ENCODE measurements at places on chromosomes 3 and 15.
A peak's percentile ranks its signal among the peaks of the same experiment; 100 is the strongest.

GRCh38 chr15:41017066-41017735 is 63.9 kb downstream of the CHAC1 start:
- no peak for DNase-seq

- no peak for DNase-seq
Observed at GRCh38 chr3:57661404-57661803, 31.5 kb downstream of the DENND6A start.

DNA sequence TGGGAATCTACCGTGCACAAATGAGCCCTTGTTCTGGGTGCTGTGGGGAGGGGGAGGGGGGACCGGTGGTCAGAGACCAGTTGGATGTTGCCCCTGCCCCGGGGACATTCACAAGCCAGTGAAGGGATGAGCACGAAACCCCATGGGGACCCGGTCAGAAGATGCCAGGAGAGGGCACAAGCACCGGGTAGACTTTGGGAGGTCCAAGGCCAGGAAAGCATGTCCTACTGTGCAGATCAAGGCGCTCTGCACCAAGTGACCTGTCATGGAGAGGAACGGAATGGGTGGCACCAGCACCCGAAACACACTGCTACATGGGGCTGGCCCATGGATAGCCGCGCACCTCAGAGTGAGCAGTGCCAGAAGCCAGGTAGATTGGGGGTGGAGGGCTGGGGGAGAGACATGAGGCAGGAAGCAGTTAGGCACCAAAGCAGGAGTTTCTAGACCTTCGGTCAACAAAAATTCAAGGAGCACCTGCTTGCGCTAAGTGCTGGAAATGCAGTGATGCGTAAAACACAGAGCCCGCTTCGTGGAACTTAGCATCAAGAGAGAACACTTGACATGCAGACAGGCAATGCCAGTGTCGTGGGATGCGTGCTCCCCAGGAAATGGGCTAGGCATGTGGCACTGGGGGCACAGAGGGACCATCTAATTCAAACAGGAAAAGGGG is 99.1 kb downstream of the CPN2 start:
- no peak for DNase-seq

- DNase-seq = no peak
Observed at GRCh38 chr3:127289706-127290575, 2.1 kb upstream of the PRR20G start.

DNA sequence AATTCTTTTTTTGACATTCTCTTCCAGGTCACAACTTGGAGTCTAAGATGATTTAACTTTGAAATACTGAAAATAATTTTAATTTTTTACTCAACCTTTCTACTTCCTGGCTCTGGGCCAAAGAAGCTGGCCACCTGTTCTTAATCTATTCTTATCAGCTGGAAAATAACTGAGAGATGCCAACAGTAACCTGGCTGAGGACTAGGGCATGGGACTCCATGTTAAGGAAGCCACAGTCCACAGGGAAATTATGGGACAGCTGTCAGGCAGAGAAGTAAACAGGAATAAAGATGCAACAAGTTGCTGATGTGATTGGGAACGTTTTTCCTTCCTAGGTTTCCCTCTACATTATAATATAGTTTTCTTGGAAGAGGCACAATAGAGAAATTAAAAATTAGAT is 84.7 kb upstream of the CPNE4 start:
- DNase-seq = no peak

- no peak for DNase-seq
Observed at GRCh38 chr3:47019201-47019600, 39.7 kb downstream of the NBEAL2 start.

GRCh38 chr3:178223876-178224275 is 312.4 kb upstream of the KCNMB2 start:
- no peak for DNase-seq

DNA sequence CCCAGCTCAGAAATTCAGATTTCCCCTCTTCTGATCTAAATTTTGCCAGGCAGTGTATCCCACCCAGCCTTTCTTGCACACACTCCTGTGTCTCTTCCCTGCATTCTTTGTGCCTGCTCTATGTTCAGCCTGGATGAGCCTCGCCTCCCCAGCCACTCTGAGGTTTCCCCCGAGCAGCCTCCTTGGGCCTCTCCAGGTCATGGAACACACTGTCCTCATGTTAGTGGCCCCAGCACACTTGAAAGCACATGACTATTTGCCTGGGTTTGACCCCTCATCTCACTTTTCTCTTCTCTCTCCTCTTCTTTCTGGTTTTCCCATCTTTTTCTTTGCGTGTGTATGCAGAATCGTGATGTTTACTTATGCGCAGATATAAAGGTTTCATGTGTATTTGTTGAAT is 3.1 kb downstream of the THSD4 start:
- no peak for DNase-seq

DNA sequence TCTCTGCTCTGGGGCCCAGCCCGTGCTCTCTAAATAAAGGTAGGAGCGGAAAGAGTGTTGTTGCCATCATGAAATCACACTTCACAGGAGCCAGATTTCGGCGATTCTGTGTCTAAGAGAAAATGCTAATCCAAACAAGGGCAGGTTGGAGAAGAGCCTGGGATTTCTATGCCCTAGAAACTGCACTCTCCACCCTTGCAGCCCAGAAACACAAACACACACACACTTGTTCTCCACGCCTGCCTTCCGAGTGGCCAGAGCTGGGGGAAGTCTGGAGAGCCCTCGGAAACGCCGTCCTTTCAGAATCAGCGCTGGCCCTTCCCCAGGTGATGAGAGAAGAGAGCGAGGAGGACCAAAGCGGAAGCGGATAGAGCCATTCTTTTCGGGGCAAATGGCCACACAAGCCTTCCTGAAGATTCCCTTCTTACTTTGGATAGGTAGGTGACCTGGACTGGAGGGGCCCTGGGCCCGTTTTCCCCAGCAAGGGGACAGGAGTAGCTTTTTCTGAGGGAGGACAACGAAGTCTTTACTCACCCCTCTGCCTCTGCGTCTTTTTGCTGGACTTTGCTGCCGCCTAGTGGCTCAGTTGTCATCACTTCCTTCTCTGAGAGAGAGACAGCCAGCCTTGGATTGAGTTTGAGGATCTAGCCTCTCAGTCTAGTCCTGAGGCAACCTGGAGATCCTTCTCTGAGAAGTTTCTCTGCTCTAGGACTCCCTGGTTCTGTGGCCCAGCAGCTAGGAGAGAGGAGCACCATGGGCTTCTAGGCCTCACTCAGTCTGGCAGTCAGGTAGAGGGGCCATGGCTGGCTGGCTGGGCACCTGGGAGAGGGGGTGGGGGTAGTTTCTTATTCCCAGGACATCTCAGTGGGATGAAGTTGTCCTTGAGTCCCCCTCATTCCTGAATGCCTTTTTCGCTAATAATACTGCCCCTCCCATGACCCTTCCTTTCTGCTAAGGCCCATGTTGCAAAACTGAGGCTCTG is 37.7 kb downstream of the SENP8 start:
- peak; percentile 85 for DNase-seq

- no peak for DNase-seq
Observed at GRCh38 chr3:196650740-196651311, 11.3 kb downstream of the NRROS start.

- no peak for DNase-seq
Observed at GRCh38 chr15:45646220-45646619, 11.4 kb downstream of the SQOR start.

DNA sequence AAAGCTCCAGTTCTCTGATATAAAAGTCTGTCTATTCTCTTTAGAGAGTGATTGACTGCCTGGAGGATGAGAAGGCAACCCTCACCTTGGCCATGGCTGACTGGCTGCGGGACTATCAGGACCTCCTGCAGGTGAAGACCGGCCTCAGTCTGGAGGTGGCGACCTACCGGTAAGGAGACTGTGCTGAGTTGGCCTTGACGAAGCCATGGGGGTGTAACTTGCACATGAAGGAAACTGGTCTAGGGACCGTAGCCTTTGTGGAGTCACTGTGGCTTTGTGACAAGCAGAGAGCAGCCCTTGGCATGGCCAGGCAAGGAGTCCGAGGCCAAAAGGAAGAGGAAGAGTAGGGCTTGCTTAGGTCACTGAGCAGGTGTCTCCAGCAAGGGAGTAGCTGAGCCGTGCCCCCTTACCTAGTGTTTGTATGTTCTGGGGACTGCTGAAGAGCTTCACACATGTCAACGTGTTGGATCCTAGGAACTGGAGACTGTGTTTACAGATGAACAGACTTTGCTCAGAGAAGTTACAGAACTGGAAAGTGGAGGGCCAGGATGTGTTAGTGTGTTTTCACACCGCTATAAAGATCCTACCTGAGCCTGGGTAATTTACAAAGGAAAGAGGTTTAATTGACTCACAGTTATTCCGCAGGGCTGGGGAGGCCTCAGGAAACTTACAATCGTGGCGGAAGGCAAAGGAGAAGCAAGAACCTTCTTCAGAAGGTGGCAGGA is 8.8 kb downstream of the SYNM start:
- DNase-seq = no peak

DNA sequence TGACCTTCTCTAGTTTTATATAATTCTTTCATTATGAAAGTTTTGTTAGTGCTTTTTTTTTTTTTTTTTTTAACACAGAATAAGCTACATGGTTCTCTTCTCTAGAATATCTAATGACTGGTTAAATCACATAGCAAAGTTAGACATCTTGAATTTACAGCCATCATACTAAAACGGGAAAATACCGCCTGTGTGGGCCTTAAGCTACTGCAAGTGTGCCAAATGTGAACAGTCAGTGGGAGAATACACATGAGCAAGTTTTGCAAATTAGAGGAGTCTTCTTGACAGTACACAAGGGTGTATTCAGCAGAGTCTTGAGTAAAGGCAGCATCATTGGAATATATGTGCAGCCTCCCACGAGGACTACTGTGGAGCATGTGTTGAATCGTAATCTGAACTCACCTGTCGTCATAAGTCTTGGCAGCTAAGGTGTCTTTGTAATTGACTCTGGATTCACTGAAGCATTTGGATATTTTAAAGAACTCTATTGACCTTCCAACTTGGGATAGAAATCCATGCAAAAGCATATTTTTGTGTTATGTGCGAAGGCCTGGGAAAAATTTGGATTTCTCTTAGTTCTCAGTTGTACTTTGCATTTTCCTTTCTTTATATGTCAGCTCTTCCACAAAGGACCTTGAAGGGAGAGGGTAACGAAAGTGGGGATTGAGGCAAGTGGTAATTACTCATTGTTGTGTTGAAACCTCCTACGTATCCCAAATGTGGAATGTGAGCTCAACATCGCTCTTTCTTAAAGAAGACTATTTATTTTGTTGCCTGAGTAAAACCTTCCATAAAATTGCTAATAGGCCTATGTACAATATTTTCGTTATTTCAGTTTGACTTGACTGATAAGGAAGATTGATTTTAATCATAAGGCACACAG is 117.4 kb downstream of the ATG7 start:
- DNase-seq = no peak

DNA sequence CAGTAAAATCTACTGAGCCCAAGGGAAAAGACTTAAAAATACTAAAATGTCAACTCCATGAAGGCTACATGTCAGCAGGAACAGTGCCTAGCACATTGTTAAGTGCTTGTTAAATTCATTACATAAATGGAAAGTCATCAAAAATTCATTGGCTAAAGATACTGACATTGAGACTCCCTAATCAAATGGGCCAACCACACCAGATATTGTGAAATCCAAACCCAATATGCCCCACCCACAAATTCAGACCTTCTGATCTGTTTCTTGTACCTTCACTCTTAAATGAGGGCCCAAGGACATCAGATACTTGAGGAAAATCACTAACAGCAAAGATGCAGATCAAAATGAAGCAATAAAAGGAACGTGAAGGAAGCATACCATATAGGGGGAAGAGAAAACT is 20.7 kb downstream of the MRPS22 start:
- DNase-seq = no peak

- DNase-seq = no peak
Observed at GRCh38 chr3:152905631-152906030, 70.7 kb downstream of the P2RY1 start.

GRCh38 chr3:32493437-32494414 is 8.9 kb downstream of the CMTM6 start:
- no peak for DNase-seq

DNA sequence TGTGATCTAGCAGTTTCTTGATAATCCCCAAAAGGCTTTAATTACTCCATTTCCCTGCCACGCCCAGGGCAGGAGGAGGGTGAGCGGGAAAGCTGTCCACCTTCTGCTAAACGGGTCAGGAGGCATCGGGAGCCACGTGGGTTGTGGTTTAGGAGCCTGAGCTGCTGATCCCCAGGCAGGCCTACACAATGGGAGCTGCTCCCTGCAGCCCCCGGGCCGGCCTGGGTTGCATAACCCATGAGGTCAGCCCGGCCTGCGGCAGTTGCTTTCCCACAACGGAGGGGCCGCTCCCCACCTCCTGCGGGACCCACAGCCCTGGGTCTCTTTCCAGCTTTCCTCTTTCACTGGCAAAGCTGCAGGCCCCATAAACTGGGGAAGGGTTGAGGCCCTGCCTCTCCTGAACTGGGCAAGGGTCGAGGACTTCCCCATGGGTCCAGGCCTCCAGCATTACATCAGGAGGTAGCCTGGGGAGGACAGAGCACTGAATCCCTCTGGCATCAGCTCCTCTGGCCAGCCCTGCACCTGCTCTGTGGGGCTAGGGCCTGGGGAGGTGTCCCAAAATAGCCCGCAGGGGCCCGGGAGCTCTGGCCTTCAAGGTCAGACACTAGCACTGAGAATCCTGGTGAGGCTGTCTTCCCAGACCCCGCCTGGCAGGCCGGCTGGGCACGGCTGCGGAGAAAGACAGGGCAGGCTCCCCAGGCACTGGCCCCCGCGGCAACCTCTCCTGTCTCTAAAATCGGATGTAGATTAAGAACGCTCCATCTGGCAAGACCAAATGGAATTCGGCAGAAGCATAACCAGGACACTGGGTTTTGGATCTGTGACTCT is 47.3 kb downstream of the ZDHHC19 start:
- no peak for DNase-seq

GRCh38 chr15:27844018-27844666 is 255.0 kb downstream of the OCA2 start:
- no peak for DNase-seq

DNA sequence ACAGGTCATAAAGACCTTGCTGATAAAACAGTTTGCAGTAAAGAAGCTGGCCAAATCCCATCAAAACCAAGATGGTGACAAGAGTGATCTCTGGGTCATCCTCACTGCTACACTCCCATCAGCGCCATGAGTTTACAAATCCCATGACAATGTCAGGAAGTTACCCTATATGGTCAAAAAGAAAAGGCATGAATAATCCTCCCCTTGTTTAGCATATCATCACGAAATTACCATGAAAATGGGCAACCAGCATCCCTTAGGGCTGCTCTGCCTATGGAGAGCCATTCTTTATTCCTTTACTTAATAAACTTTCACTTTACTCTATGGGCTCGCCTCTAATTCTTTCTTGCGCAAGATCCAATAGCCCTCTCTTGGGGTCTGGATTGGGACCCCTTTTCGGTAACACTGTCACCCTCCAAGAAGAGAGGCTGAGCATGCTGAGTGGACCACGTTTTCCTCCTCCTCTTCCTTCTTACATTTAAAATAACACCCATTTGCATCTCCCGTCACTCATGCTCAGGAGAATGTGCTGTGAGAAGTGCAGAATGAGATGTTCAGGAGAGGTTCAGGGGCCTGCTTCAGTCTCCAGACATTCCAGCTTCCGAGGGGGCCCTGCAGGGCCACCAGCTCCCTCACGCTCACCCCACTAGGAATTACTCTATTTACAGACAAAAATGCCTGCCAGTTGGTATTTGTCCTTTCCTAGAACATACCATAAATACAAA is 47.3 kb downstream of the NSMCE3 start:
- no peak for DNase-seq
